ENCODE measurements at places on chromosomes 2 and 18.

- DNase-seq, result no peak
These were observed 1.9 kb downstream of the GLI2 start for GRCh38 chr2:120737340-120738101.

DNA sequence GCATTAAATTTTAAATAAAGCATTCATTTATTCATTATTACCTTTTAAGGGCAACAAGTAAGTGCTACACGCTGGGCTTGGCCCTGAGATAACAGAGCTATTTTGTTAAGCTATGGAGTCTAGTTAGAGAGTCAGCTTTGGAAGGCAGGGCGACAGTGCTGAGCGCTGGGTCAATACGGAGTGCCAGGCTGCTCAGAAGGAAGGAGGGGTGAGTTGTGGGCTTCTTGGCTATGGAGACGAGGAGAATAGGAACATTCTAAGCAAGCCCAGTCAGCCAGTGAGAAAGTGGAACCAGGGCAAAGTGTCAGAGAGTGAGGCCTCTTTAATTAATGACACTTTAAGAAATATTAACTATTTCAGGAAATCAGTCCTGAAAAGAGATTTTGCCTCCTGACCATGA, 288.4 kb downstream of the LRRTM1 start:
- no peak for DNase-seq

DNA sequence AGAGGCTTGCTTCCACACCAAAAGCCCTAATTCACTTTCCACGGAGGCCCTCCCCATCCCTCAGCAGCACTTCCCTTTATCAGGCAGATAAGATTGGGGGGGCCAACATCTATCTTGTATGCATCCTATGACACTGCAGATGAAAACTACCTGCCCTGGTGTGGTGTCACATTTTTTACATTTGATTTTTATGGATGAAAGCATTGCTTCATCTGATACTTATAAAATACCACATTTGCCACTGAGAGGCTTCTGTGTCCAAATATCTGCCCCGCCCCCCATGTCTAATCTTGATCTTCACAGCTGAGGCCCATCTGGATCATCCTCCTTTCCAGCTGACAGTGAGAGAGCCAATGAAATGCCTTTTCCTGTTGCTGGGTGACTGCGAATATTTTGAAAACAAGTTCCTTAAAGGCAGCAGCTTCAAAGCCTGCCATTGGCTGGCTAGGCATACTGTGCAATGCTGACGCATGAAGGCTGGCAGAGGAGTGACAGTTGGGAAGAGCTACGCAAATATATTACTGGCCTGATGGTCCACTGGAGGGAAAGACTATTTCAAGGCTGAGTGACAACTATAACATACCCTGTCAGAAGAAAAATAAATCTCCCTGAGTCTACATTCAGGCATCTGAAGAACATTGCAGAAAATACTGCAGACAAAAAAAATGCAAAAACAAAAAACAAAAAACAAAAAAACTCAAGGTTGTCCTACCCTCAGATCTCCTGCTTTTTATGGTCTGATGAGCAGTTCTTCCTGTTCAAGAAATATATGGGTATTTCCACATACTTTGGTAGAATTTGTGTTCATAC, 318.7 kb downstream of the PDE11A start:
- DNase-seq, result no peak

DNA sequence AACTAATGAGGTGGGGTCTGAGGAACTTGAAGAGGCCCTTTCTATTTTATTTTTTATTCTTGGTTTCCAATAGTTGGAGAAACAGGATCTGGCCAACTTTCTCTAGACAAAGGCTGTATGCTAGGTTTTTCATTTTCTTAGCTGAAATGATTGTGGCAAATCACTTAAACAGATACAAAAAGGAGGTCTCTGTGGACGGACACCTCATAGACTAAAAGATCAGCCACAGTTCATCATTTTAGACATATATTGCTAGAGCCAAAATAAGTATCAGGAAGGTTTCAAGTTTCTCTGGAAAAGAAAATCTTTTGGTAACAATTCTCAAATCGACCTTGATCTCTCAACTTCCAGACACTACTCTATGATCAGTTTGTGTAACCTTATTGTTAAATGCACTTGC, 224.5 kb upstream of the REV1 start:
- DNase-seq, result no peak

DNA sequence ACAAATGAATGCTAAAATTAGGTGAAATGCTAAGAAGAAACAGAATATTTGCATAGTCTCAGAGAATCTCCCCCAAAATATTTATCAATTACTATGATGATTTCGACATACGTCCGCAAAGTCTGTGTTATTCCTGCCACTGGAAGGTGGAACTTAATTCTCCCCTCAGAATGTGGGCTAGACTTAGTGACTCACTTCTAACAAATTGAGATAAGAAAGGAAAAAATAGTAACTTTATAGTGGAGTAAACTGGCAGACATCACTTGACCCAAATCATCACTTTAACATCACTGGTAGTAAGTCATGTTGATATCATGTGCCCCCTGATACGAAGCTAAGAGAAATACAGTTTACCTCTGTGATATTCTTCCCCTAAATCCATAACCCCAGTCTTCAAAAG, 23.5 kb downstream of the HADHB start:
- DNase-seq, result no peak

- no peak for DNase-seq
These were observed 338.0 kb downstream of the TDRD15 start for GRCh38 chr2:21461754-21462240.

DNA sequence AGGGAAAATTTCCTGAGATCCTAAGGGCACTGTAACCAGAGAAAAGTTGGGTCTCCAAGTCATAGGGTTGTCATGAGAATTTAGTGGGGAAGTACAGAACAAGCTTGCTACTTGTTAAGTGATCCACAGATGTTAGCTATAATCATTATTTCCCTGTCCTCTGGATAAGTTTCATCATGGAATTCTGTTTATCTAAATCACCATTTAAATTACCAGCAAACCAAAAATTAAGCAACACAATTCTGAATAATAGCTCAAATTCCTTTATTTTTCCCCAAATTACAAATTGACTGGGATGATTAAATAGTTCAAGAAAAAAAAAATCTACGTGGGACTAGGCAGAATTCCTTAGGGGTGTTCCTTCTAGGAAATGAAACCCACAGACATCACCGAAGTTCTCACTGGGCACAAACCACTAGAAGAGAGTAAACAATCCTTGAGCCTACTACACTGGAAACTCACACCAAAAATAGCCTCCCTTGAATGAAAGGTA, 159.5 kb downstream of the COL6A3 start:
- no peak for DNase-seq

DNA sequence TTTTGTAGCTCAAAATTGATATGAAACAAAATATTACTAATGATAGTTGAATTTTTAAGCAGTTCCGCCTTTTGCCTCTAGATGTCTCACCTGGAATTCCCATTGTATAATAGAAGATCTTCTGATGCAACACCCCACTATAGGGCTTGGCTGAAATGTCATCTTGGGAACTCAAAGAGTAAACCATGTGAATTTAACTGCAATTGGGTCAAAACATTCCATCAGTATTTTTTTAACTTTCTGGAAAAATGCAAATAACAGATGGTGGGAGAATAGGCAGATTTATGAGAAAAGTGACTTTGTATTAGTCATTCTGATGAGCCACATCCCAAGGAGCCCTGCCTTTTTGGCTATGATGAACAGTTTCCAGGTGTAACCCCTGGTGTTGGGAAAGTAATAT, 489.9 kb downstream of the NYAP2 start:
- DNase-seq, result no peak

- DNase-seq, result no peak
These were observed 12.8 kb upstream of the ACTR2 start for GRCh38 chr2:65214843-65215242.

DNA sequence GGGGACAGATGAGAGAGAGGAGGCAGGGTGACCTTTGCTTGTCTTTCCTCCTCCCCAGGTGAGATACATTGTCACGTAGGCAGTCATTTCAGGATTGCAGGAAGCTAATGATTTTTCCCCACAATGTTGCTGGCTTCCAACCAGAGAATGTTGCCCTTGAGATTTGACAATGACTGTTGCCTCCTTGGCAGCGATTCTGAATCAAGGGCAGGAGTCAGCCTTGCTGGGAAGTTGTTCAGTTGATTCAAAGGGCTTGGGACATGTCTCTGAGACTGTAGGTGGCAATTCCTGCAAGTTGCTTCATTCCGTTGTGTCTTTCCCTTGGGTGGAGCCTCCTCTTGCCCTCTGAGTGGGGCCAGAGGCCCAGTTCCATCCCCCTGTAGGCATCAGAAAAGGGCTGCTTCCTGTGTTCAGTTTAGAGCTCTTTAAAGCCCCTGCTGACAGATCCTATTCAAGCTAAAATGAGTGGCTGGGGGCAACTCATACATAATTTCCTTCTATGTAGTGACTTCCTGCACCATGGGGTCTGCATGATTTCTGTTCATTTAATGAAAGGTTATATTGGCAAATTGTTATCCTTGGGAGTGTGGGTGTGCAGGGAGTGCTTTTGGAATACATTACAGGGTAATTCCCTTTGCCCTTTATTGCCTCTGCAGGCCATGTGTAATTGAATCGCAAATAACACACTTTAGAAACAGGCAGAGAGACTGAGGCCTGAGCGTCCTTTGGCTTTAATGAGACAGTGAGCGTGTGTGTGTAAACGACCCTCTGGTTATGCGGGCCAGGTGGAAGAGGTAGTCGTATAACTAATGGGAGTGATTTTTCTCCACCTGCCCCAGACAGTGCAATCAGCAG, 52.4 kb downstream of the GPR39 start:
- DNase-seq, result no peak

DNA sequence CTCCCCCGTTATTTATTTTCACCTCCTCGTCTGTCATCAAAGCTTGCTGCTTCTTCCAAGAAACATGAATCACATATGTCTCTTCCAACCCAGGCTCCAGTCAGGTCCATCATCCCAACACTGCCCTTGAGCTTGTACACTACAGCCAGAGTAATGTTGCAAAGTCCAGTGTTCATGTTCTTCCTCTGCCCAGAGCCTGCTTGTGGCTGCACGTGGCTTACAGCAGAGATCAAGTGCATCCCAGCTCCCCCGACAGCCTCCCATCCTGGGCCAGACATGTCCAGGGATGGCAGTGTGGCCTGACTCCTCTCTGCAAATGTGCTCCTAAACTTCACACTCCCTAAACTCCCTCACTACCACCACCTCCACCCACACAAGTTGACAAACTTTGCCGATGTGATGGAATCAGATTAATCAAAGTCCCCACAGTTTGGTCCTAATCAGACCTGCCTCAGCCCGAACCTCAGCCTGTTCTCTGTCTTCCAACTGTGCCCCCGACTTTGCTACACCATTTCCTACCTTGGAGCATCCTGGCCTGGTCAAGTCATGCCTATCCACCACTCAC, 54.2 kb upstream of the MAPRE3 start:
- DNase-seq, result no peak

DNA sequence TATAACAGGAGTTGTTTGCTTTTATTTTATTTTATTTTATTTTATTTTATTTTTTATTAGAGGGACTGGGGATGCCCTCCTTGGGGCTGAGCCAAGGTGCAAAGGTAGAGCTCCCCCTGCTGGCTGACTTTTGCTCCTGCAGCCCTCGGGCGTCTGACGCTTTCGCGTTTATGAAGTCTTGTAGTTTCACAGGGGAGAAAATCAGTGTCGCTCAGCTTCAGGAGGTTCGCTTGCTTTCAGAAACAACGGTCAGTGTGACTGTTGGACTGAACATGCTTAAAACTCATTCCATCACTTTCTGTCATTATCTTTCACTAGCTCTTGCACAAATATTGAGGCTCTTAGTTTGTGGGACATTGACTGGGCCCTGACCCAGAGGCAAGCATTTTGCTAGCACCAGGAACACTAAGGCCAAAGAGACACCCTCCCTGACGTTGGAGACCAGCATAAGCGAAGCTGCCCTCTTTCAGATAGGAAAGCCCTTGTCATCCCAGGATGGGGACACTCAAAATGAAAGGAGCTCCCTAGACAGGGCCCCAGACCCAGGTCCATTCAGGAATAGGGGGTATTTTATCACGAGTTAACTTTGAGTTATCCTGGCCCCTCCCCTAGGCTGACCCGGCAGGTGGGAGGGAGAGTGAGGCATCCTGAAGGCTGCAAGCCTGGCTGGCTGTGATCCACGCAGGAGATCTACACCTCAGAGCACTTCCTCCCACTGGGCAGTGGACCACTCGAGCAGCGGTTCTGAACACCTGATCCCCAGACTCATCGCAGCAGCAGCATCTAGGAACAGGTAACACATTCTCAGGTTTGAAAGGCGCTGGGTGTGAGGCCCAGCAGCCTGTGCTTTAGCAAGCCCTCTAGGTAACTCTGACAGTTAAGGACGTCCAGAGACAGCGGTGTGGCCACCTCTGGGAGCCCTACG, 34.4 kb downstream of the LGALSL start:
- DNase-seq, result peak; percentile 77

DNA sequence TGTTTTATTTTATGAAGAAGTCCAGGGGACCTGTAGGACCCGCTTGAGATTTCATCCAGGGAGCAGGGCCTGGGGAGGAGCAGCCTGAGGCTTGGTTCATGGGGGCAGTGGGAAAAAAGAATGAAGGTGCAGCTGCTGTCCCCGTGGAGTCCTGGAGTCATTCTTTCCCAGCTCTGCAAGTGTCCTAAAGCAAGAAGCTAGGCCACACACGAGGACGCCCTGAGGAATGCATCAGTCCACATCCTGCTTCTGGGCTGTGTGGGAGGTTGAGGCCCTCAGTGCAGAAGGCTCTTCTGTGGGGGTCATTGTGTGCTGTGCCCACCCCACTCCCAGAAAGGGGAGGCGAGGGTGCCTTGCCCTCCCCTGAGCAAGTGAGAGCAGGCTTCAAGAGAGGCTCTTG, 179.9 kb upstream of the HS6ST1 start:
- DNase-seq, result no peak

DNA sequence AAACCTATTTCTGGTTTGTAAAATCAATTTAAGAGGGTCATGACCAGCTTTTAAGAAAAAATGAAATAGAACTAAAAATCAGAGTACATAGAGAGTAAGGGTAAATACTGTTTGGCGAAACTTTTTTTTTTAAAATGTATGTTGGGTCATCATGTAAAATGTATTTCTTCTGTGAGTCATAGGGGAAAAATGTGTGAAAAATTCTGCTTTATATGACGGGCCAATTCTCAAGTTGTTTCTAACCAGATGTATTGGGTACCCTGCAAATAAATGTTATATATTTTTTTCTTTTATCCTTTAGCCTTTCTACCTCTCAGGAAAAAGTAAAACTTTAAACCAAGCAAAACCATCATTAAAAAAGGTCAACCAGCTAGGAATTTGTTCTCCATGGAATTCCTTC, 13.9 kb downstream of the AFTPH start:
- no peak for DNase-seq

All from central memory CD8-positive, alpha-beta T cell (primary cell).